ENCODE measurements at places on chromosomes 3 and 15.

DNA sequence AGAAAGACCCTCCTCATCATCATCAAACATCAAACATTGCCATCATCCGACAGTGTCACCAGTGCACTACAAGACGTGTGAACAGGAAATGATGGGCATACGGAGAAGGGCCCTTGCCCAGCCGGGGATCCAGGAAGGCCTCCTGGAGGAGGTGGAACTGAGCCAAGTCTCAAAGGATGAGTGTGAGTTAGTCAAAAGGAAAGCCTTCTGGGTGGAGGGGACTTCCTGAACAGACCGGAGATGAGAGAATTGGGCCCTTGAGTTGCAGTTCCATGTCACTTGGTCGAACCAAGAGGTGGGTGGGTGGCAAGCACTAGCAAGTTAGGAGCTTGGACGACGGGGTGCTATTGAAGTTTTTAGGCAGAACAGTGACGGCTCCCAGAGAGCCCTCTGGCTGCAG, 8.5 kb downstream of the SEMA4B start:
- no peak for DNase-seq

DNA sequence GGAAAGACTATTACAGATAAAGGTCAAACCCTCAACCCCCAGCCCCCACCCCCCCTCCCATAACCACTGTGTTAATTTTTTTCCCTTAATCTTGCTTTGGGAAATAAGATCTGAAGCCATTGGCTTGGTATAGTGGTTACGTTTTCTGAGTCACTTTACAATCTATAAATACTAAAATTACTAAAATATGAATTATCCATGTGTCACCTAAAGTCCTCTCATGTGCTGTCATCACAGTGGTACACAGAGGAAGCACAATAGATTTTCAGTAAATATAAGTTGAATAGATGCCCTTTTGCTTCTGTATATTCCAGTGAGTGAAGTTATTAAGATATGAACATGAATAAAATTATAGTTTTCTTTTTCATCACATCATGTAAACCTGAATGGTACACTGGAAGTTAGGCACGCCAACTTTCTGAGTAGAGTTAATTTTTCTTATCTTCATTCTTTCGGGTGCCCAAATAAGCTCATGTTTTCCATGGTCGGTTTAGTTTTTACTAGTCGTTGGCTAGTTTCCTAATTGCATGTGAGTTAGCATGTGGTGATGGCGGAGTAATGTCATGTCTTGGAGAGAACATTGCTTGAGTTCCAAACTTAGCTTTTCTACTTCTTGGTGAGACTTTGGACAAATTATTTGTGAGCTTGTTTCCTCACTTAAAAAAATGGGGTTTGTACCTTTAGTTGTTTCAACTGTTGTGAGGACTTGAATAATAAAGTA, 11.5 kb downstream of the PPP4R2 start:
- no peak for DNase-seq

- no peak for DNase-seq
Observed at GRCh38 chr15:90234096-90234988, at the start of gene GDPGP1. GDPGP1 (plus strand) TSS chr15:90234209; CDS start chr15:90240909, 6,700 bp downstream.

GRCh38 chr3:73804204-73804603, 179.5 kb upstream of the PDZRN3 start:
- DNase-seq, result no peak

GRCh38 chr15:70351941-70352774, 254.4 kb upstream of the TLE3 start:
- no peak for DNase-seq

DNA sequence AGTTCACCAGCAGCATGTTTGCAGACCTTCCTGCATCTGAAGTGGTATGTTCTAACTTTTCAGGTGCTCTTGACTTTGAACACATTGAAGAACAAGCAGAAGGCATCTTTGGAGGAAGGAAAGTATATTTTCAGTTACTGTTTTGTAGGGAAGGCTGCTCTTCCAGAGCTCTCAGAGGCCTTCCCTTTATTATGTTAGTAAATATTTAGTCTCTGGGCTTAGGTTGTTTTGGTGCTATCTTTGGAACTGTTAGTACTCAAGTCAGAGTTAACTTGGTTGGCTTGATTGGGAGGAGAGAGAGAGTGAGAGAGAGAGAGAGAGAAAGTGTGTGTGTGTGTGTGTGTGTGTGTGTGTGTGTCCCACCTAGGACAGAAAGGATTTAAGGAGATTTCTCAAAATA, 188.2 kb downstream of the ITPR1 start:
- no peak for DNase-seq
